ENCODE measurements at places on chromosomes 5 and 9. TPM values are rescaled to one million over a fixed set of nuclear protein-coding genes. Genes with fewer than 3 reads are reported as not detected.

- H3K27me3 ChIP-seq: no peaks in the 10 kb centered on the region
- no peak for DNase-seq
- H3K27ac ChIP-seq: no peak overlapping the region
- no peak overlapping the region for H3K4me3 ChIP-seq
- H3K4me1 ChIP-seq: no peaks in the 10 kb centered on the region
- no peaks in the 10 kb centered on the region for H3K36me3 ChIP-seq
These were observed 103.5 kb downstream of the PLCXD3 start for GRCh38 chr5:41406936-41407335.

GRCh38 chr5:110517396-110517795 is 209.1 kb downstream of the TMEM232 start:
- H3K27ac ChIP-seq: no peak overlapping the region
- DNase-seq: no peak
- H3K36me3 ChIP-seq: no peaks in the 10 kb centered on the region
- no peaks in the 10 kb centered on the region for H3K4me1 ChIP-seq
- no peaks in the 10 kb centered on the region for H3K27me3 ChIP-seq

Gene SPACA9
- 3.3 TPM for total RNA-seq

GRCh38 chr5:75277463-75277862 is 40.8 kb upstream of the ANKRD31 start:
- H3K4me1 ChIP-seq: no peaks in the 10 kb centered on the region
- no peaks in the 10 kb centered on the region for H3K36me3 ChIP-seq
- no peaks in the 10 kb centered on the region for H3K27me3 ChIP-seq
- no peak for DNase-seq
- H3K27ac ChIP-seq: no peak overlapping the region

DNA sequence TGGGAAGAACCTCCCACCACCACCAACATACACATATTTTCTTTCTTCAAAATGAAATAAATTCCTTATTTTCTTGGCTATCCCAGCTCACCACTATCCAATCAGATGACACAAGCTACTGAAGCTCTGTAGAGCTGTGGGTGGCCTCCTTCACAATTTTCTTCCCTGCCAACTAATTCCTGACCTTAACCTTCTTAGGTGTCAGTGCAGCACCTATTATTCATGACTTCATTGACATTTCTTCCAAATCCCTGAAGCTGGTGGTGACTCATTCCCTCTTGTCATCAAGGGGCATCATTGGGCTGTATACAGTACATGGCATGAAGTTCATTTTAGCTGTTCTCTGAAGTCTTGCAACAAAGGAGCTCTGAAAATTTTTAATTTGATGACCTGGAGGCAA is 42.0 kb upstream of the ADRA1B start:
- peaks cover 22% of the 10 kb centered on the region for H3K4me1 ChIP-seq
- no peak overlapping the region for H3K27ac ChIP-seq
- no peaks in the 10 kb centered on the region for H3K36me3 ChIP-seq
- H3K4me3 ChIP-seq: no peak overlapping the region
- no peak for DNase-seq

Gene FOXD4L3
- total RNA-seq: not detected

Gene DRD1
- total RNA-seq: 0.58 TPM

Gene ANKRD20A1
- 1.5 TPM for total RNA-seq

Gene SPINK7
- not detected for total RNA-seq

Gene NTMT1
- 25.6 TPM for total RNA-seq

GRCh38 chr9:93306579-93307091 is 122.7 kb downstream of the WNK2 start:
- no peak overlapping the region for H3K4me3 ChIP-seq
- H3K4me1 ChIP-seq: no peaks in the 10 kb centered on the region
- no peaks in the 10 kb centered on the region for H3K36me3 ChIP-seq
- H3K27me3 ChIP-seq: no peaks in the 10 kb centered on the region

DNA sequence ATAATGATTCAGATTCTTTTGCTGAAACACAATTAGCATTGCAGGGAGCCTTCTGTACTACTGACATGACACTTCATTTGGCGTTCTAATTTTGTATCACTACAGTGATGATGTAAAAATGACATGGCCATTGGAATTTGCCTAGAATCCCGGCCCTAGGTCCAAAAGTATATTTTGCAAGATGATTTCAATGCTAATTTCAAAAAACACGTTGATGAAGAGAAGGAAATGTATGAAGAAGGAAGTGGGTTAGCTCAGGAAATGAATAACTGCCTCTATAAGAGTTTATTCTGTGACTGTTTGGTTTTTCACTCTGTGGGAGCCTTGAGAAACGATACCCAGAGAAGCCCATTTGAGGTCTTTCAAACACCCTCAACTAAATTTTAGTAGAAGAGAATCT is 59.3 kb downstream of the OSTF1 start:
- no peak for DNase-seq
- H3K27me3 ChIP-seq: no peaks in the 10 kb centered on the region
- H3K27ac ChIP-seq: peak overlapping the region; percentile 11
- H3K36me3 ChIP-seq: peaks cover 70% of the 10 kb centered on the region
- no peak overlapping the region for H3K4me3 ChIP-seq
- H3K4me1 ChIP-seq: peaks cover 27% of the 10 kb centered on the region

DNA sequence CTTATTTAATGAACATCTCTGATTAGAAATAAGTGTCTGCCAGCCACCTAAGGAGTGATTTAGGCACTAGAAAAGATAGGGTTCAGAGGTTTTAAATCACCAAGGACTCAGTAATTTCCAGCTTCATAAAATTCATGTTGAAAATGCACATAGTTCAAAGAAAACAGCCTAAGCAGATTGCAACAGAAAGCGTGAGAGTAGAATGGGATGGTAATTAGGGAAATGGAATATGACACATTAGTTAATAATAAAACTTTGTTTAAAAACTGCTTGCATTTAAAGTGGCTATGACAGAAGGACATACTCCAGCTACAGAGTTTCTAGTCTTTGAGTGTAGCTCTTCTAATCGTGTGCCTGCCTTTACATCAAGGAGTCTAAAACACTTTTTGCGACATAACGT is 490.8 kb downstream of the TLE4 start:
- no peak for DNase-seq
- no peaks in the 10 kb centered on the region for H3K36me3 ChIP-seq
- H3K4me1 ChIP-seq: no peaks in the 10 kb centered on the region

DNA sequence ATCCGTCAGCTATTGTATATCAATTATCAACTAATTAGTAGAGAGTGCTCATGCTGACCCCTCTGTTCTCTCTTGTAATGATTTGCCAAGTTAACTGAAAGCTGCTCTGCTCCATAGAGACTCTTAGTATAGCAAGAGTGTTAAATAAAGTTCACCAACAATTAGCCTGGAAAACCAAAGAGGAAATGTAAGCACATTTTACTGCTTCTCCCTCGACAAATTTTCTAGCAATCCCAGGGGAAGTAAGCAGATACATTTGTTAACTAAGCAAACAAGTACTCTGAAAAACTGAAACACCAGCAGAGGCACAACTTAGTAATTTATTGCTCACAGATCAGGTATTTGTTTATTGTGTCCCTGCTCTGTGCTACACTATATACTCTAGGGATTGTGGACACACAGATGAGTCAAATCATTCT is 162.2 kb downstream of the GLIS3 start:
- no peaks in the 10 kb centered on the region for H3K27me3 ChIP-seq
- peaks cover 8% of the 10 kb centered on the region for H3K4me1 ChIP-seq
- H3K4me3 ChIP-seq: no peak overlapping the region
- no peak overlapping the region for H3K27ac ChIP-seq

DNA sequence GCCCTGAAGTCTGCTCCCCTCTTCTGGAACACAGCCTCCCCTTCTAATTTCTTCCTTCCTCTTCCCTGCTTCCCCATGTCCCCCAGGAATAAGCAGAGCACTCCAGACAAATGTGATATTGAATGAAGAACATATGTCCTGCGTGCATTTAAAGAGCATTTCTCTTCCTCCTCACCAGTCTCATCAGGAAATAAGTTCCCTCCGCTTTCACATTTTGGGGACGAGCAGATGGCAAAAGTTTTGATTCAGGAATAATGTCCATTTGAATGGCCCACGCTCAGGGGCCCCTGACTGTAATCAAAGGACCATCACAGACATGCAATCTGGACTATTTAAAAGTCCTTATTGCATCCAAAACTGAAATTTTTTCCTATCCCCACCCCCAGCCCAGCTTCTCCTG is 316.1 kb downstream of the CDK5RAP2 start:
- H3K27ac ChIP-seq: no peak overlapping the region
- no peak for DNase-seq
- no peak overlapping the region for H3K4me3 ChIP-seq
- H3K36me3 ChIP-seq: no peaks in the 10 kb centered on the region
- no peaks in the 10 kb centered on the region for H3K27me3 ChIP-seq
- H3K4me1 ChIP-seq: no peaks in the 10 kb centered on the region

Gene BTNL9
- 99.8 TPM for total RNA-seq

Gene LCN9
- total RNA-seq: not detected

GRCh38 chr9:16341177-16341576 is 529.3 kb downstream of the BNC2 start:
- no peaks in the 10 kb centered on the region for H3K27me3 ChIP-seq
- no peak overlapping the region for H3K27ac ChIP-seq
- H3K36me3 ChIP-seq: no peaks in the 10 kb centered on the region
- H3K4me3 ChIP-seq: no peak overlapping the region
- no peak for DNase-seq
- H3K4me1 ChIP-seq: no peaks in the 10 kb centered on the region

- H3K4me3 ChIP-seq: no peak overlapping the region
- peaks cover 8% of the 10 kb centered on the region for H3K4me1 ChIP-seq
- DNase-seq: no peak
- H3K27ac ChIP-seq: no peak overlapping the region
- H3K36me3 ChIP-seq: peaks cover 53% of the 10 kb centered on the region
These were observed 4.6 kb downstream of the TRUB2 start for GRCh38 chr9:128317629-128318028.

- no peaks in the 10 kb centered on the region for H3K27me3 ChIP-seq
- no peak for DNase-seq
- no peaks in the 10 kb centered on the region for H3K36me3 ChIP-seq
- no peak overlapping the region for H3K27ac ChIP-seq
- H3K4me1 ChIP-seq: no peaks in the 10 kb centered on the region
These were observed 5.5 kb downstream of the CCL19 start for GRCh38 chr9:34685591-34685990.

GRCh38 chr5:152379331-152379730 is 25.7 kb downstream of the NMUR2 start:
- no peak overlapping the region for H3K4me3 ChIP-seq
- no peaks in the 10 kb centered on the region for H3K27me3 ChIP-seq
- H3K36me3 ChIP-seq: no peaks in the 10 kb centered on the region

- peaks cover 11% of the 10 kb centered on the region for H3K4me1 ChIP-seq
- no peaks in the 10 kb centered on the region for H3K27me3 ChIP-seq
- no peak overlapping the region for H3K4me3 ChIP-seq
- peaks cover 13% of the 10 kb centered on the region for H3K36me3 ChIP-seq
- no peak for DNase-seq
These were observed 35.0 kb upstream of the NCS1 start for GRCh38 chr9:130137081-130137640.

DNA sequence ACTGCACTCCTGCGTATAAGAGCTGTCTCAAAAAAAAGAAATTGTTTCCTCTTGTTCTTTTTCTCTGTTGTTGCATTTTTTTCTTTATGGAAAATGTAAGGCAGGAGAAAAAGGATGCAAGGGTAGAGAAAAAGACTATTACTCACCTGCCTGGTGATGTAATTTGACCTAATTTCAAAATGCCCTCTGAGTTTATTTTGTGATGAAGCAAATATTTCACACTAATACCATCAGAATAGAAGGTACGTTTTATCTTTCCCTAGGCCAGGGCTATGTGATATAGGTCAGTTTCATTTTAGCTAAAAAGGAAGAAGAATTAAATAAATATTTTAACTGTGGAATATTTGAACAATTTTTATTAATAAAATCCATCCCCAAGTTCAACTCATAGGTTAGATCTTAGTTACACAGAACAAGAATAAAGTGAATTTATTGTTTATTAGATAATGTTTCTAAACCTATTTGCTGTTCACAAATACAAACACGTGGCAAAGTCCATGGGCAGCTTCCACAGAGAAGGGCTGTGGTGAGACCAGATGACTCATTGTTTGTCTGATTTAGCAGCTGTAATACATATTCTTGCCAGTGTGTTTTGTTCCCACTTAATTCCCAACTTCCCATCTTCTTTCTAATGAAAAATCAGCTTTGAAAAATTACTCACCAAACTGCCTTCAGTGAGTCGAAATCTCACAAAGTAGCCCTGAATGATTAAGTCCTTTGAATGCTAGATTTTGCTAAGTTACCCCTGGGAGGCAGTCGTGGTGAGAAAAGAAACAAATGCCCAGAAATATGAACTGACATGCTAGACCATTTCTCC is 52.8 kb upstream of the CCDC112 start:
- H3K36me3 ChIP-seq: no peaks in the 10 kb centered on the region
- H3K27me3 ChIP-seq: no peaks in the 10 kb centered on the region
- no peak overlapping the region for H3K27ac ChIP-seq
- no peak for DNase-seq

Gene LRRC26
- total RNA-seq: not detected

DNA sequence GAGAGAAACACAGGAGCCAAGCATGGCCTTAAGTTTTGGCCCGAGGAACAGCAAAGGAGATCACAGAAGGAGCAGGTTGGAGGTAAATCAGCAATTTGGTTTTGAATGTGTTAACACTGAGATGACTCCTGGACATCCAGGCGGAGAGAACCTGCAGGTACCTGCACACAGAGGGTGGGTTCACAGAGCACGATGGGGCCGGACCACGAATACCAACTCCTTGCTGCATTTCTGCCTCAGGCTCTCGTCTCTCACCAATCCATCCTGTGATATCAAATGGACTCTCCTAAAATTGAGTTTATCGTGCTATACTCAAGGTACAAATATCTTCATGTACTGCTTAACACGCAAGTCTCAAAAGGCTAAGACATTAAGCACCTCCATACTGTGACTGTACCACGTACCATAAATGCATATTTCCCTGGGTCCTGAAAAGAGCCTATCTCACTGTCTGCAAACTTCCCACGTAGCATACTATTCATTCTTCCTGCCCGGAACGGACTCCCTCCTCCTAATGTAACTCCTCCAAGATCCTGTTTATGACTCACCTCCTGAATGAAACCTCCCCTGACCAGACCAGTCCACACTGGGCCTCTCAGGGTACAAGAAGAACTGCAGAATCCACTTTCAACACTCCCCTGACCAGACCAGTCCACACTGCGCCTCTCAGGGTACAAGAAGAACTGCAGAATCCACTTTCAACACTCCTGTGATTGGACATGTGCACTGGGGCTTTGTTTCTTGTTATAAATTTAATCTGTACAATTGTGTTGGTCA is 380.8 kb upstream of the RFX3 start:
- no peaks in the 10 kb centered on the region for H3K36me3 ChIP-seq
- no peaks in the 10 kb centered on the region for H3K27me3 ChIP-seq
- no peak overlapping the region for H3K4me3 ChIP-seq

Measured in upper lobe of right lung (tissue), 1 donor.